ENCODE measurements at places on chromosomes 2 and 18.

- DNase-seq: no peak
These were observed 137.7 kb downstream of the ALPK2 start for GRCh38 chr18:58491113-58491696.

DNA sequence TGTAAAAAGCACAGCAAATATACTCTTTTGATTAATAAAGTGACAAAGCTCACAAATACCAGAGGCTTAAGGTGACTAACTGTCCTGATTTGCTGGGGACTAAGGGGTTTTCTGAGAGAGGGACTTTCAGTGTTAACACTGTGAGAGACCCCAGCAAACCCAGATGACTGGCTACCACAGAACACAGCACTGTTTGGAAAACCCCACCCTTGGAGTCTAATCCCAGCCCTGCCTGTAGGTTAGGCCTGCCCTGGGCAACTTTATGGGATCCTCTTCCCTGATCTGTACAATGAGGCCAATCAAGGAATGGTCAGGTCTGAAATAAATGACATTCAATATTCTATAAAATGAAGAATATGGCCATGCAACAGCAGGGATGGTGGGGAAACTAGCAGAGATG lies 30.5 kb upstream of the CTAGE1 start:
- DNase-seq: no peak

DNA sequence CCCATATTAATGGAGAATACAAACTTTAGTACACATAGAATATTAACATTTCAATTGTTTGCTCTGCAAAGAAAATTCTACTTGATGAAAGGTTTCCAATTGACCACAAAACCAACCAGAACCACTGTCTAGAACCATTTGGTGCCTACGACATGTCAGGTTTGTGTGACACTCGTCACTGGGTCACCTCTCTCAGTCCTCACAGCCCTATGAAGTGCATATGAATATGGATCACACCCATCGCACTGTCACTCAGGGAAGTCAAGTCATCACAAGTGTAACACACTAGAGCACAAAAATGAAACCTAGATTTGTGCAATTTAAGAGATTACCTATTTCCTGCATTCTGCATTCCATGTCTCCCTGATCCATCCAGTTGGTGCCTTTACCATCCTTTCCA lies 43.7 kb downstream of the PTPN2 start:
- DNase-seq: no peak

DNA sequence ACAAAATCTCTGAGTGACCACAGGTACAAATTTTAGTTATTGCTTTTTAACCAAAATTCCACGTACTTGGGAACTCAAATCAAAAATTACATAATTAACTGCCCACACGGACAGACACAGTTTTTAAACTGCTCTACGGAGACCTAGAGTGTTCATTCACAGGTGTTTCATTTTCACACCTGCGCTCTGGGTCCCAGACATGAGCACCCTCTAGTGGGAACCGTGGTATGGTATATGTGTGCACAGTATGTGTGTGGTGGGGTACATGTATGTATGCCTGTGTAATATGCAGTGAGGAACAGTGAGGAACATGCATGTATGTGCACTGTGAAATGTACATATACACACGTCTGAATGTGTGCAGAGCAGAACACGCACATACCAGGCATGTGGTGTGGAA lies 65.0 kb downstream of the PPP4R1 start:
- DNase-seq: no peak

- no peak for DNase-seq
These were observed 209.1 kb upstream of the KCNJ3 start for GRCh38 chr2:154489266-154489858.

- no peak for DNase-seq
These were observed 16.3 kb upstream of the LYG1 start for GRCh38 chr2:99317161-99317872.

- DNase-seq: no peak
These were observed 42.8 kb upstream of the THUMPD2 start for GRCh38 chr2:39821871-39822270.
